ENCODE measurements at places on chromosomes 12 and 14.

DNA sequence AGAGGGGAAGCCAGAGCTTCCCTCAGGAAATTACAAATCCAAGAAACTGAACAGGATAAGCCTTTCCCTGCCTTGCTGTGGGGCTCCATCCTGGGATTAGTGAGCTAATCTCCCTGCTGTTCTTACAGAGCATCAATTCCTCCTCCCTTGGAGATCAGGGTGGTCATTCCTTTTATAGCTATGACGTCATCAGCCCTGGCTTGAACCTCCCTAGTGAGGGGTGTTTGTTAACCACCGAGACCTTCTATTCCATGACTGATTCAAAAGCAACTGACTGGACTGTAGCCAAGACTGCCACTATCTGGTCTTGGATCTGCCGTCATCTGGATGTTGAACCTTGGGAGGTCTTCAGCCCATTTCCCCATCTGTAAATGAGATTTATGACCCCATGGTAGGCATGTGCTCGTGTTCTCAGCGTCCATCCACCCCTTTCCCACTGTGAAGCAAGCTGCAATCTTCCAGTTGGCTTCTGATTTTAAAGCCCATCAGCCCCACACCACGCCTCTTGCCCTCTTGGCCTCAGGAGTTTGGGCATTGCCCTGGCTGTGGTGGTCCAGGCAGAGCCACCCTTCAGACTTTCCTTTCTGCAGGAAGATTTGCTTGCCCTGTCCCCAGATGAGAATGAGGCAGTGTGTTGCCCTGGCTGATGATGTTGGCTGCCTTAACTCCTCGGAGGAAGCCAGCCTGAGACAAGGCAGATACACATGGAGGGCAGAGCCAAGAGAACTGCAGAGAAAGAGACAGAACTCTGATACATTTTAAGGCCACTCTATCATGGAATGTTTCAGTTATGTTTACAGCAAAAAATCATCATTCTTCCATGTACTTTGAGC lies 59.6 kb upstream of the ACTN1 start:
- no peak for DNase-seq

DNA sequence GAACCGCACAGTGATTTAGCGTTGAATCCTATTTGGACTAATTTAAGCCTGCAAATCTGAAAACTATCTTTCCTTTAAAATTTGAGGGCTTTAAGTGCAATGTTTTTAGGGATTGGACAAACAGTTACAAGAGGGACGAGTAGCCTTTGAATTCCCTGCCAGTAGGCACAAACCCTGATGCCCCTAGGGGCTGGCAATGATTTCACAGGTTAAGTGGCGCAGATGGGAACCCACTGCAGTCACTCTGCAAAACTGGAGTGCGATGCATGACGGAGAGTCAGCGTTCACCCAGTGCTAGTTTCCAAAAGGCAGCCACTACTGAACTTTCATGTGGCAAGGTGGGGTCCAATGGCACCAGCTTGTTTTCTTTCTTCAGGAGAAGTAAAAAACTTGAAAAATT lies 99.4 kb upstream of the FRMD6 start:
- no peak for DNase-seq

DNA sequence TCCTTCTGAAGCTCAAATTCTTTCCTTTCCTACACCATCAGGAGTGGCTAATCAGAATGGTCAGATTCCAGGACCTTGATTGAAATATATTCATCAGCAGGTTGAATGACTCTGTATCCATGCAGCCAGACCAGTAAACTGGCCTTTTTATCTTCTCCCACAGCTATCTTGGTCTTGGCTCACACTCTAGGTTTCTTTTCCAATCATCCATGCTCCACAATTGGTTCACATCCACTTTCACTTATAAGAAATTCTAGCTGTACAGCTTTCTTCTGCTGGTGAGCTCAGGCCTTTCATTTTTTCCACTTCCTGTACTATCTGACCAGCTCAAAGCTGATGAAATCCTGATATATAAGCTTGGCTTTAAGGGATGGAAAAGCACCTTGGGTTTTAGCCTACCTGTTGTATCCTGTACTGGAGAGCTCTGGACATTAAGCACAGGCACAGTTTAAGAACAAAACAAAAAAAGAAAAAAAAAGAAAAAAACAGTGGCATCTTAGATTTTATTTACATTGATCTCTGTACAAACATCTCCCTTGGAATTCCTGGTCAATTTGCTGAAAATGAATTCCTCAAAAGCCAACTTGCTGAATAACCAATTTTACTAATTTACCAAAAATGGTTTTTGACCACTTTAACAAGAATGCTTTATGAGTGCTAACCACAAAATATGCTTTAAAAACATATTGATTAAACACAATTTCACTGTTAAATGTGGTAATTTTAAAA lies 91.6 kb upstream of the PAWR start:
- no peak for DNase-seq

DNA sequence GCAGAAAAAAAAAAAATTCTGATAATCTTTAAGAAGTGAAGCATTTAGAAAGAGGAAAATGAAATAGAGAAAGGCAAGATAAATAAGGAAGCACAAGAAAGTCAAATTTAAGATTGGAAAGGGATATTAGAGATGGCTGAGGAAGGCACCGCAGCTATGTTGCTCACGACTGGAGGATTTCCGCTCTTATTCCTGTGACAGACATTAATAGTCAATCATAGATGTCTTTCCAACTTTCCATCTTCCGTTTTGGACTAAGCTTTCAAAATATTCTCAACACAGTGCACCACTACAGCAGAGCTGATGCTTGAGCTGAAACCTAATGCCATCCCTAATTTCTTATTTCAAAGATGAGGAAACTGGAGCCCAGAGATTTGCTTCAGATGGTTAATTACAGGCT lies 290.6 kb downstream of the FOXN3 start:
- DNase-seq, result no peak
